ENCODE measurements at places on chromosomes 3 and 15.

DNA sequence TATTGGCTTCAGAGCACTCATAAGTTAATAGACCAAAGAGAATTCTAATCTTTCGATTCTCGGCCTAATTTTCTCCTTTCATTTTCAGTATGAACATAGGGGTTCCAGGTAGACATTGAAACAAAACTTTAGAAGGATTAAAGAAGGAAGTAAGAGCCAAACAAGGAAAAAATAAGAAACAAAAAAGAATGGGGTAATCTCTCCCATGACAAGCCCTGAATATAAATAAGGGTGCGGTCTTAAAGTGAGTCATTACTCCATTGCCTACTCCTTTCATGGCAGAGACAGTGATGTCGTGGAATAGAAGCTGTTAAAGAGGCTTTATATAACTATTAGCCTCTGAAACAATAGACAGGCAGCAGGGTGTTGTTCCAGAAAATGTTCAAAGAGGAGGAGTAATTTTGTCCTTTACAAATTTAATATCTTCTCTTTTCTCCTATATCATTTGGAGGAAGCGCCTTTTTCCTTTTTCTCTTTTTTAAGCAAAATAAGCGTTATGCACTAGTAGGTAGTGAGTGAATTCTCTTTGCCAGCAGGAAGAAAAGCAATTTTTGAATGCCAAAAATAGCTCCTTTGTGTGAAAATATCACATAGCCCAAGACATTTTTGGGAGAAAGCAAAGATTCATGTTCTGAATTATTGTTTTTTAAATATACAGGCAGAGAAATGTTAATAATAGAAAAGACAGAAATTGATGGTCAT is 607.9 kb upstream of the KCNMB2 start:
- DNase-seq = no peak

- DNase-seq = no peak
These were observed at the start of gene SUCNR1 for GRCh38 chr3:151873398-151873797. Gene SUCNR1 (plus strand): TSS chr3:151873643. CDS start chr3:151879893, 6,250 bp downstream.

DNA sequence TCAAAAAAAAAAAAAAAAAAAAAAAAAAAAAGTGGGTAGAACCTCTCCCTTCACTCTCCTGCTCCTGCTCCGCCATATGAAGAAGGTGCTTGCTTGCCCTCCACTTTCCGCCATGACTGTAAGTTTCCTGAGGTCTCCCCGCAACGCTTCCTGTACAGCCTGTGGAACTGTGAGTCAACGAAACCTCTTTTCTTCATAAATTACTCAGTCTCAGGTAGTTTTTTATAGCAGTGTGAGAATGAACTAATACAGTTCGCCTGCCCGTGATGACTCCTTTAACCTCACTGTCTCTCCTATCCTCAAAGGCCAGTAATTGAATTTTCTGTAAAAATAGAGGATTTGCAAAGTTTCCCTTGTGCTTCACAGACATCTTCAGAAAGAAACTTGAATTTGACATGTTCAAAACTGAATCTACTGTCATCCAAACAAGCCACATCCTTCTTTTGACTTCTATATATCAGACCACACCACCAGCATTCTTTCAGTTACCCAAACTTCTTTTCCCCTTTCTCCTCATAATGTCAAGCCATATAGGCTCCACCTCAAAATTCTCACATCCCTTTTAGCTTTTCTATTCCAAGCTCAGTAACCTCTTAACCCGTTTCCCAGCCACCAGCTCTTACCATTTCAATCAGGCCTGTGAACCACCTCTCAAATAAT is 44.3 kb downstream of the P2RY1 start:
- no peak for DNase-seq

- no peak for DNase-seq
These were observed at the start of gene ST3GAL6 for GRCh38 chr3:98763076-98763475. Gene ST3GAL6 (plus strand): TSS chr3:98763340. CDS start chr3:98768441, 5,101 bp downstream.

- DNase-seq = no peak
These were observed 26.0 kb upstream of the CORO2B start for GRCh38 chr15:68552773-68553172.

GRCh38 chr3:107524326-107524840 is 1.6 kb downstream of the BBX start:
- no peak for DNase-seq

GRCh38 chr3:80676261-80676660 is 908.5 kb upstream of the ROBO1 start:
- DNase-seq = no peak

- no peak for DNase-seq
These were observed 1.4 kb downstream of the EPHB3 start for GRCh38 chr3:184562878-184563560.

GRCh38 chr3:193987186-193987585 is 148.8 kb upstream of the HES1 start:
- no peak for DNase-seq

- DNase-seq = no peak
These were observed 39.3 kb upstream of the SLC22A13 start for GRCh38 chr3:38226273-38226672.

- DNase-seq = no peak
These were observed 25.5 kb upstream of the HACD2 start for GRCh38 chr3:123610331-123610730.

- peak; percentile 69 for DNase-seq
These were observed 22.3 kb downstream of the KCNAB1 start for GRCh38 chr3:156142702-156143101.

Measured in LNCaP clone FGC (cell line).